Fibroblast of lung (primary cell): ENCODE measurements at places on chromosomes 2 and 18. TPM values are rescaled to one million over a fixed set of nuclear protein-coding genes. Genes with fewer than 3 reads are reported as not detected.

GRCh38 chr2:112035786-112036185 lies 19.3 kb upstream of the TMEM87B start:
- no peaks in the 10 kb centered on the region for H3K27me3 ChIP-seq
- DNase-seq: no peak
- no peak overlapping the region for H3K27ac ChIP-seq

DNA sequence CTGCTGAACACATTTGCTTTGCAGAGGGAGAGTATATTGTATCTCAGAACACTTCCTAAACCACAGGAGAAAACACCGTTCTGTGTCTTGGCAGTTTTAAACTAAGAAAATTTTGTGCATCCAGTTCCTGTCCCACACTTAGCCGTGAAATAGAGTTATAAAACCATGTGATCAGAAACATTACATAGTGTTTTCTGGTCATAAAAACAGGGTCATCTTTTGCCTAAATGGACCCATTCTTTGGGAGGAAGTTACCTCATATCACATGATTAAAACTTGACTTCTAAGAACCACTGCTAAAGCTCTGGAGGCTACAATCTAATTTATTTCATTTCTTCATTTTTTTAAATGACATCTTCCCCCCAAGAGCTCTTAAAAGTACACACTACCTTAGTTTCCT lies 138.7 kb downstream of the PAX3 start:
- H3K27me3 ChIP-seq: no peaks in the 10 kb centered on the region
- no peak overlapping the region for H3K4me3 ChIP-seq
- H3K36me3 ChIP-seq: no peaks in the 10 kb centered on the region
- DNase-seq: no peak

DNA sequence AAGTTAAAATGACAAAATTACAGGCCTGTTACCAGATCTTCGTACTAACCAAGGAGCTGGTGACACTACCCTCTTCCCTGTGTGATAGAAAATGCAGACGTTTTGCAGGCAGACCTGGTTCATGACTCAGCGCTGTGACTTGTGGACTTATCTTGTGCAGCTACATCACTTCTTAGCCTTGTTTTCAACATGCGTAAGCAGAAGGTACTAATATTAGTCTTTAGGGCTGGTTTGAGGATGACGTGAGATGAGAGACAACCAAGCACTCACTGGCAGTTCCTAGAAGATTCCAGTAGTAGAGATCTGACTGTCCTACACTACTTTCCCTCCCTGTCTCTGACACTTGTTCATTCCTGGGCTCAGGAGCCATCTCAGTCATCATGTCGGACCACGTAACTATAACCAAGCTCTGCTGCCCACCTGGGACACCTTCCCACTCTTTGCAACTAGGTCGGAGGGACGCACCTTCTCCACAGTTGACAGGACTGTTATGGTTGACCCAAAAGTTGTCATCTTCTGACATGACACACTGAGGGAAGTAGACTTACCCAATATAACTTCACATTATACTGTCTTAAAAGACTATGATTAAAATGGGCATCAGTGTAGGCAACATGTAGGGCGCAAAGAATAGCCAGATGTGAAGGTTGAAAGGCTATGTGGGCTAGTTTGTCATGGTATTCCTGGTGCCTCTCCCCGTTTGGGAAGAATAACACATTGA lies 64.8 kb downstream of the TNFRSF11A start:
- peaks cover 9% of the 10 kb centered on the region for H3K27me3 ChIP-seq
- no peak for DNase-seq
- H3K36me3 ChIP-seq: no peaks in the 10 kb centered on the region
- H3K27ac ChIP-seq: no peak overlapping the region
- H3K4me3 ChIP-seq: no peak overlapping the region

DNA sequence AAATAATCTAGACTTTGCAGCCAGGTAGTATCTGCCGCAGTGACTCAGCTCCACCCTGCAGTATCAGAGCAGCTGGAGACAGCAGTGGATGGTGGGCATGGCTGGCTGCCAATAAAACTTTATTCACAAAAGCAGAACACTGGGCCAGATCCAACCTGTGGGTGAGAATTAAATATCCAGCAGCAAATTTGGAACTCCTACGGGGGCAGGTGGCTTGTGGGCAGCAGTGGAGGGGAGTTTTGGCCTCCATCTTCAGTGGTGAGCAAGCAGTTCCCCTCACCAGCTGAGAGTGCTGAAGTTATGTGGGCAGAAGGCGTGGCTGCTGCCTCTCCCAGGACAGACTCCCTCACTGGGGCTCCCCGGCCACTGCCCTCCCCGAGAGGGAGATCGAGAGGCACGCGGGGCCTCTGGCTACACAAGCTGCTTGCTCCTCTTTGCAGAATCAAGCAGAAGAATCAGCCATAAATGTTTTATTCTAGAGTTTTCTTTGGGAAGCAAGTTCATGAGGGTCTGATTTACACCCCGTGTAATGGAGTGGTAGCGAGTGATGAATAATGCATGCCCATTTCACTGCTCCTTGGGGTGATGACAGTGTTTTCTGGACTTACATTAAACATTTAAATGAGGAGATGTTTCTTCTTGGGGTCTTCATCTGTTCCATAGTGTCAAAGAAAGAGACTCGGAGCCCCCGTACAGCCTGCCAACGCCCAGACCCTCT lies 204.3 kb downstream of the SEPTIN10 start:
- peaks cover 1% of the 10 kb centered on the region for H3K36me3 ChIP-seq
- H3K27me3 ChIP-seq: no peaks in the 10 kb centered on the region
- no peaks in the 10 kb centered on the region for H3K4me1 ChIP-seq

GRCh38 chr2:2793925-2794560 lies 463.0 kb upstream of the MYT1L start:
- H3K36me3 ChIP-seq: no peaks in the 10 kb centered on the region
- H3K4me1 ChIP-seq: no peaks in the 10 kb centered on the region
- H3K27ac ChIP-seq: no peak overlapping the region
- H3K27me3 ChIP-seq: no peaks in the 10 kb centered on the region

- no peaks in the 10 kb centered on the region for H3K4me1 ChIP-seq
- H3K36me3 ChIP-seq: no peaks in the 10 kb centered on the region
- H3K27ac ChIP-seq: no peak overlapping the region
- no peaks in the 10 kb centered on the region for H3K27me3 ChIP-seq
- H3K4me3 ChIP-seq: no peak overlapping the region
These were observed 263.3 kb upstream of the PKDCC start for GRCh38 chr2:41784496-41784895.

- no peak overlapping the region for H3K27ac ChIP-seq
- no peaks in the 10 kb centered on the region for H3K36me3 ChIP-seq
- DNase-seq: no peak
- no peaks in the 10 kb centered on the region for H3K27me3 ChIP-seq
- H3K4me1 ChIP-seq: no peaks in the 10 kb centered on the region
These were observed 658.3 kb upstream of the NXPH2 start for GRCh38 chr2:139438478-139438877.

- no peaks in the 10 kb centered on the region for H3K27me3 ChIP-seq
- H3K4me1 ChIP-seq: peaks cover 11% of the 10 kb centered on the region
- H3K4me3 ChIP-seq: no peak overlapping the region
- H3K36me3 ChIP-seq: peaks cover 1% of the 10 kb centered on the region
These were observed 25.2 kb downstream of the B3GNT2 start for GRCh38 chr2:62221141-62221540.

- peak; percentile 48 for DNase-seq
- no peaks in the 10 kb centered on the region for H3K36me3 ChIP-seq
These were observed 43.8 kb upstream of the GORASP2 start for GRCh38 chr2:170885130-170885791.

- H3K36me3 ChIP-seq: no peaks in the 10 kb centered on the region
- H3K27me3 ChIP-seq: peaks cover 11% of the 10 kb centered on the region
- DNase-seq: peak; percentile 75
These were observed 199.9 kb upstream of the PKDCC start for GRCh38 chr2:41847744-41848441.

DNA sequence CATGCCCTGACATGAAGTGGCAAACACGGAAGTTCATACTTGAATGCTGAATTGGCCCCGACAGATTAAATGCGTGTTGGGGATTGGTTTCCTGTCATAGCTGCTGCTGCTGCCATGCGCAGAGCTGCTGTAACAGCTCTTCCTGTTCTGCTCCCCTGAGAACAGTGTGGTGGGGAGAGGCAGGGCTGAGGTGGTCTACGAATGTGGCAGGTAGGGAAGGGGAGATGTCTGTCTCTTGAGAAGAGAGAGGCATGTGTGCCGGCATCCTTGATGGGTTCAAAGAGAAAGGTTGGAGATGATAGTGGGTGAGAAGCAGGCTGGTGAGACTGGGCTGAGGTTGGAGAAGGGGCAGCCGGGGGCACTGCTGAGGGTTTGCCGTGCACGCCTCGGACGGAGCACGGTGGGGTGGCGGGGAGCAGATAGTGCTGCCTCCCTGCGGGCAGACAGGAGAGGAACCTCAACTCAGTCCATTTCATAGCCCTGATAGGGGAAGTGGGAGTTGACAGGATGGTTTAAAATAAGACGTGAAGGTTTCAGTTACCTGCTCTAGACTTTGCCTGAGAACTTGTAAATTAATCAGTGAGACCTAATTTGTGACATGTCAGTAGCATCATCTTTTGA lies 46.1 kb downstream of the TMEM185B start:
- H3K27ac ChIP-seq: no peak overlapping the region
- no peaks in the 10 kb centered on the region for H3K27me3 ChIP-seq
- no peak for DNase-seq
- H3K4me3 ChIP-seq: no peak overlapping the region

DNA sequence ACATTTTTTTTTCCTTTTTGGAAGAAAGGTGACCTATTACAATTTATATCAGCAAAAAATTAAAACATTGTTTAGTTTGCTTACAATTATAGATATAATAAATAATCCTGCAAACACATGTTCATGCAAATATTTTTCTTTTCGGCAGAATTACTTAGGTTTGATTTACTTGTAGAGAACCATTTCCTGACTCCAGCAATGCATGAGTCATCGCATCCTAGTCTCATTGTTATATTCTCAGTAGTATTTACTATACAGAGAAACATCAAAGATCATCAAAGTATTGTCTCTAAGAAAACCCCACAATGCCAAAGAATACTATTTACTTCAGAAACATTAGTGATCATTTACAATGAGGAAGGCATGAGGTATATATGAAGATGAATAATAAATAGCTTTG lies 40.4 kb upstream of the MTIF2 start:
- peaks cover 5% of the 10 kb centered on the region for H3K4me1 ChIP-seq
- peak; percentile 66 for DNase-seq
- no peak overlapping the region for H3K27ac ChIP-seq
- no peaks in the 10 kb centered on the region for H3K27me3 ChIP-seq
- no peak overlapping the region for H3K4me3 ChIP-seq

DNA sequence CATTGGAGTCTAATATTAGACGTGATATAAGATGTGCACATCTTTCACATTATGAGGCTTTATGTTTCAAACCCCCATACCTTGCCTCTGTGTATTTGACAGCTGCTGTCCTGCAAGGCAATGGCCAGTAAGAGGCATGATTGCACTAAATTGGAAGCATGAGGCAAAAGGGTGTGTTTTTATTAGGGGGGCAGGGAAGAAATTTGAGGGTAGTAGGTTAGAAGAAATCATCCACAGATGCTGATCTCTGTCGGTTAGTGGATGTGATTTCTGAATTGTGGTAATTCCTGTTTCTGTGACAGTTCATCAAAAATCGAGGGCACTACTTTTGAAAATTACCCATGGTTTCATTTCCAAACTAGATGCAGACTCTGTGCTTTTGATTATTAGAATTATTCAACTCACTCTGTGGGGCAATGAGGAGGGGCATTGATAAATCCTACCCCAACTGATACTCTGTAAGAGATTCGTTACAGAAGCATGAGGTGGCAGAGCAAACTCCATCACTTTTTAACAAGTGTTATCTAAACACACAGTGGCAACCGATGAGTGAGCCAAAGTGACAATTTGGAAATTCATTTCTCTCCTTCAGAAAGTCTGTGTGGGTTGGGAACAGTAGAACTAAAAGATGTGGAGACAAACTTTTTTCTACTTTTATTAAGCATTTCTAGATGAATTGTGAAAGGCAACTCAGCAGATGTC lies 453.0 kb downstream of the ARHGAP15 start:
- H3K27ac ChIP-seq: no peak overlapping the region
- no peaks in the 10 kb centered on the region for H3K36me3 ChIP-seq
- H3K4me1 ChIP-seq: no peaks in the 10 kb centered on the region
- peak; percentile 63 for DNase-seq
- no peak overlapping the region for H3K4me3 ChIP-seq

- no peak overlapping the region for H3K4me3 ChIP-seq
- H3K27ac ChIP-seq: no peak overlapping the region
- no peak for DNase-seq
- H3K27me3 ChIP-seq: peaks cover 24% of the 10 kb centered on the region
These were observed 4.7 kb upstream of the IL1R2 start for GRCh38 chr2:101986804-101987740.

- no peak overlapping the region for H3K4me3 ChIP-seq
- H3K36me3 ChIP-seq: no peaks in the 10 kb centered on the region
- H3K27me3 ChIP-seq: no peaks in the 10 kb centered on the region
- DNase-seq: no peak
- H3K27ac ChIP-seq: no peak overlapping the region
- H3K4me1 ChIP-seq: no peaks in the 10 kb centered on the region
These were observed 85.9 kb upstream of the FOXI3 start for GRCh38 chr2:88538362-88538917.

DNA sequence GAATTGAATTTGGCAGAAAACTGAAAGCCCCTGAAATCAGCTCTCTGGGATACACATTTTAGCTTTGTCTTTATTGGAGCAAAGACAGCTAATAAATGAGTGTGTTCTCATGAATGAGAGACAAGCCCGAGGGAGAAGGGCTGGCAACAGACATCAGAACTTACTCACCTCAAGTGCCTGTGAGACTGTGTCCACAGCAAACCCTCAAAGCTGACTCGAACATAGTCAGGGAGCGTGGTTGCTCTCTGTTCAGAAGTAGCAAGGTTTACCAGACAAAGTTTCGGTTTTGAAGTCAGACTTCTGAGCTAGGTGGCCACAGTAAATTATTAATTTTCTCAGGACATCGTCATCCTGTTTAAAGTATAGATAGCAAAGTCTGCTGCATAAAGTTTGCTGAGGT lies 207.9 kb downstream of the CMPK2 start:
- H3K4me3 ChIP-seq: no peak overlapping the region
- DNase-seq: no peak
- H3K27ac ChIP-seq: no peak overlapping the region
- no peaks in the 10 kb centered on the region for H3K36me3 ChIP-seq

DNA sequence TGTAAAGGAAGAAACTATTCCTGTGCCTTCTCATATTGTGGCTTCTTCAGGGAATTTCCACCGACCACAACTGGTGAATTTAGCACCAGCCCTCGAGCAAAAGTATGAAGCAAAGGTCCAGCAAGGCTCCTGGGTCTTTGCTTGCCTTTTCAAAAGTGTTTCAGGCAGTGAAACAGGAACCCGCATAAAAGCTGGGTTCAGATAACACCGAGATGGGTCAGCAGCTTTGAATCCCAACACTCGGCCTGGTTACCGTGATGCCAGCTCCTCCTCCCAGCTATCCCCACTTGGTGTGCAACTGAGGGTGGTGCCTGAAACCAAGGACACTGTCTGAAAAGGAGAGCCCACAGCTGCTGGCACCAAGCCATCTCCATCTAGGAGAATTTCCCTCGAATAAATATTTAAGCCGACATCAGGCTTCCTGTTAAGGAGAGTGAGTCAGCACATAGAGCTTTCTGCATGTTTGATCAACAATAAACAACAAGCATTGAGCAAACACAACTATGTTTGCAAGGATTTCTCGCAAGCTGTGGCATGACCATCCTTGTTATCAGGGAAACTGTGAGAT lies 69.5 kb downstream of the ANTXR1 start:
- H3K27me3 ChIP-seq: no peaks in the 10 kb centered on the region
- peaks cover 20% of the 10 kb centered on the region for H3K4me1 ChIP-seq
- peaks cover 8% of the 10 kb centered on the region for H3K36me3 ChIP-seq

Gene CCDC178
- under 0.01 and 0.17 TPM in 2 replicates for total RNA-seq

Gene DCDC2C
- total RNA-seq: not detected in 2 replicates

Gene CRYGD
- not detected in 2 replicates for total RNA-seq

Gene MBD2
- 17.2 and 43.8 TPM in 2 replicates for total RNA-seq

Gene UCN
- total RNA-seq: 1.2 and 1.3 TPM in 2 replicates

Gene IL36B
- total RNA-seq: not detected in 2 replicates

Gene PKDCC
- 63.9 and 70.1 TPM in 2 replicates for total RNA-seq
